Activated naive CD8-positive, alpha-beta T cell treated with anti-CD3 and anti-CD28 coated beads, Interleukin-2, amount 50 U/mL, for 16 hours (primary cell): ENCODE measurements at places on chromosomes 12 and 14.

DNA sequence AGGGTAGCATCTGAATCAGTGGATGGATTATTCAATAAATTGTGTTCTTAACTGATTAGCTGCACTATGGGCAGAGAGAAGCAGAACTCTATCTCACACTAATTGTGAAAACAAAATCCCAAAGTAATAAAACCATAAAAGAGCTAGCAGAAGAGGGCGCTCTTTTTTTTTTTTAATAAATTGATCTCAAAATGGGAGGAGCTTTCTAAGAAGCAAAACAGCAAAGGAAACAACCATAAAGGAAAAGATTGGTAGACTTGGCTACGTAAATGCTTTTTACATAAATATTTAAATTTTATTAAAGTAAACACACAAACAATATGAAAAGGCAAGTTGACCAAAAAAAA lies 1.5 kb upstream of the TM7SF3 start:
- no peak for DNase-seq

DNA sequence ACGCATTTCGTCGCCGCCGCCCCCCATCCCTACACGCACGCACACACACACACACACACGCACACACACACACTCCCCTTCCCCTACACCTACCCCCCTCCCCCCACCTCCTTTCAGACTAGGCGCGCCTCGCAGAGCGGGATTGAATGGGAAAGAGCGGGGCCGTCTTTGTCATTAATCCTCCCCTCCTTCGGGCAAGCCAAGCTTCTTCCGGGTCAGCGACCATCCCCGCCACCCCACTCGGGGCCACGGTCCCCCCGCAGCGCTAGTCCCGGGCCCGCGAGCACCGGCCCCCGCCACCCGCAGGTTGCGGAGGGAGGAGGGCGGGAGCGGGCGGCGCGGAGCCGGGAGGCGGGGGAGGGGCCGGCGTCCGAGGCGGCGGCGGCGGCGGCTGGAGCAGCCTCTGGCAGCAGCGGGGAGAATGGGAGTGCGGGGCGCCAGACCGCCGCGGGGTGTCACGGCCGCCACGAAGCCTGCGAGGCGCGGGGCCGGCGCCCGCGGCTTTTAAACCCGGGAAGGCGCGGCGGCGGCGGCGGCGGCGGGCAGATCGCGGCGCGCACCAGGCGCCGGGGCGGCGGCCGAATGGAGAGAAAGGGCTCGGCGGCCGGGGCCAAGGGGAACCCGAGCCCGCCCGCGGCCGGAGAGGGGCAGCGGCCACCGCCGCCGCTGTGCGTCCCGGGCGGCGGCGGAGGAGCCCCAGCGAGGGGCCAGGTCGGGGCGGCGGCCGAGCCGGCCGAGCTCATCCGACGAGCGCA lies at the start of gene TTC9:
Gene TTC9 (plus strand): TSS at position 369 of the 755 bp plus-strand sequence. CDS start 214 bp downstream, at position 583.
- no peak for DNase-seq

GRCh38 chr12:107684990-107685359 lies 624 bp upstream of the PWP1 start:
- DNase-seq = no peak

GRCh38 chr12:108240027-108240785 lies 98.9 kb downstream of the CMKLR1 start:
- DNase-seq = no peak
